H4 (cell line): ENCODE measurements at places on chromosomes 11 and 22.

DNA sequence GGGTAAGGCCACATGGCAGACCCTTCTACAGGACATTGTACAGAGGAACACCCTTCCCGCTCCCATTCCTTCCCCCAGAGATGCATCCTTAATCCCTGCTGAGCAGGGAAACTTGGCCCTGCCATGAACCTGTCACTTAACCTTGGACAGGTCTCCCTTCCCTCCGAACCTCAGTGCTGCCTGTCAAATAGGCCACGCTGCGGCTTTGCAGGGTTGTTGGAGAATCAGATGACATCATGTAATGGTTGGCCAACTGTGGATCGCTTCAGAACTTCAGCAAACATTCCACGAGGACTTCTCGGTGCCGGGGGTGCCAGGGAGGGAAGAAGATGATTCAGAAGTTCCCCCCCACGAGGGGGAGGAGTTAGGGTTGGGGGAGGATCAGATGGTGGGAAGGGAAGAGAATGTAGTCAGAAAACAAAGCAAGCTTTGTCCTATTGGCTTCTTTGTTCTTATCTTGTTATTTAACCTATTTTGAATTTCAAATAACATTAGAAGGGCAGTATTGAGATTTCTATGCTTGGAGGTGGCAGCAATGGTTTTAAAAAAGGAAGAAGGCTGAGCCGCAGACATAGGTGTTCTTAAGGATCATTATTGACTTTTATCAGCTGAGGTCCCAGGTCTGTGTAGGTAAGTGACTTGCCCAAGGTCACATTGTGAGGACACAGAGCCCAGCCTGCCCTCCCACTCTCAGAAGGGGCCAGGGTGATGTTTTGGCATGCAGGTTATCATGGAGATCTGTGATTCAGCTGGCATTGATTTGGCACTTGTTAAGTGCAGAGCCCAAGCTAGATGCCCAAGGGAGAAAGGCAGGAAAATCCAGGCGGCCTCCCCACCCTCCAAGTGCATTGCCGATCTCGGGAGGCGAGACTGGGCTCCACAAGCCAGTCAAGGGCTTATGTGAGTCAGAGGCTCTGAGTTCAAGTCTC lies 3.1 kb downstream of the CDC42EP1 start:
- peak; percentile 65 for DNase-seq

DNA sequence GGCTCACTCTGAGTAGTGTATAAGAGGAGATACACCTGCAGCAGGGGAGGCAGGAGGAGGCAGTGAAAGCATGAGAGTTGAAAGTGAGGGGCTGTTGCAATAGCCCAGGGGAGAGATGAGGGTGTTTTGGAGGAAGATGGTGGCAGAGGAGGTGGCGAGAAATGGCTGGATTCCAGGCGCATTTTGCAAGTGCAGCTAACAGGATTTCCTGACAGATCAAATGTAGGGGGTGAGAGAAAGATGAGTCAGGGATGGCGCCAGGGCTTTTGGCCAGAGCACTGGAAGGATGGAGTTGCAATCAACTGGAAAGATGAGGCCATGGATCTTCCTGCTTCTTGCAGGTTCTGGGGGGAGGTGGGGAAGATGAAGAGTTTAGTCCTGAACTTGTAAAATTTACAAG lies 16.8 kb upstream of the TSPAN18 start:
- no peak for DNase-seq

DNA sequence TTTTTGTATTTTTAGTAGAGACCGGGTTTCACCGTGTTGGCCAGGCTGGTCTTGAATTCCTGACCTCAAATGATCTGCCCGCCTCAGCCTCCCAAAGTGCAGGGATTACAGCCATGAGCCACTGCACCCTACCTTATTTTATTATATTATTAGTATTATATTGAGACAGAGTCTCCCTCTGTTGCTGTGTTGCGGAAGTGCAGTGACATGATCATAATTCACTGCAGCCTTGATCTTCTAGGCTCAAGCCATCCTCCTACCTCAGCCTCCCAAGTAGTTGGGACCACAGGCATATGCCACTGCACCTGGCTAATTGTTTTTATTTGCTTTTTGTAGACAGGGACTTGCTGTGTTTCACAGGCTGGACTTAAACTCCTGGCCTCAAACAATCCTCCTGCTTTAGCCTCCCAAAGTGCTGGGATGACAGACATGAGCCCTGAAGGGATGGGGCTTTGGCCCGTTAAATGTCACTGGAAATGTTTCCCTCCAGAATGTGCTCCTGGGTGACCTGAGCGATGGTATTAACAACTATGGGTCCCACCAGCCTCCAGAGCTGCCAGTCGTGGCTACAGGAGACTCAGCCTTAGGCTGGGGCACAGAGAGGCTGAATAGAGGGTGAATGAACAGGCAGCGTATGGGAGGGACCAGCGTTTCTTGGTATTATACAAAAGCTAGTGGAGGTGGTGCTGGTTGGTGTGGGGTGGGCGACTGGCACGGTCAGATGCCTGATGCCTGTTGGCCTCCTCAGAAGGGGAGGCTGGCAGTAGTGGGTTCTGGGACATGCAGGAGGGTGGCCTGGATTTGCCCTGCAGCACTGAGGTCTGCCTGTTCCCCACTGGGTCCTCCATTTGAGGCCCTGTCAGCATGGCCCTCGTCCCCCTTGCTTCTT lies 7.3 kb downstream of the TANGO2 start:
- no peak for DNase-seq

DNA sequence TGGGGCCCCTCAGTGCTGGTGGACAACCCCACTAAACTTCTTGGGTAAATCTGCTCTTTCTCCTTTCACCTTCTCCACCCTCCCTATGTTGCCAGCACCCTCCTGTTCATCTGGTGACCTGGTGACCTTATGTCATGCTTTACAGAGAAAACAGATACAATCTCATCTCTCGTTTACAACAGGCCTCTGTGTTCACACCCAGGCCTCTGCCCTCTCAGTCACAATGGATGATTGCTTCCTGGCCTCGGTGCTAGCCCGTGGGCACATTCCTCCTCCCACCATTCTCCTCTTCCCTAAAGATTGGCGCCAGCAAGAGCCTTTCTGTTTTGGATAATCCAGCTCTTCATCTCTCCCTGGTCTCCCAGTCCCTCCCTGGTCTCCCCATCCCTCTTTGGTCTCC lies 12.3 kb upstream of the PNPLA3 start:
- no peak for DNase-seq

DNA sequence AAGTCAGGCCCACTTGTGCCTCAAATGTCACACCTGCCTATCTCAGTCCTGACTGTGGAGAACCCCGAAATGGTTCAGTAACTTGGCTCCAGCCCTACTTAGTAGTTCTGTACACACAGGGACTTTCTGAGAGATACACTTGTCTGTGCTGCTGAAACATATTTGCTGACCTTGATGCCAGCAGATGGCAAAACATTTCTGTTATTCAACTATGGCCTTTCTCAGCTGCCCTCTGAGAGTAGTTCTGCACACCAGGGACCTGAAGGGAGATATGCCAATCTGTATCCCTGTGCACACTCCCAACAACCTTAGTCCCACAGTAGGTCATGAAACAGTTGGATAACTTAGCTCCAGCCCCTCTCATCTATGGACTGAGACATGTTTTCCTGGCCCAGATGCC lies 1651.5 kb downstream of the LRRC4C start:
- DNase-seq = no peak
